Cardiac fibroblast (primary cell): ENCODE measurements at places on chromosomes 12 and 14.
A peak's percentile ranks its signal among the peaks of the same experiment; 100 is the strongest.

DNA sequence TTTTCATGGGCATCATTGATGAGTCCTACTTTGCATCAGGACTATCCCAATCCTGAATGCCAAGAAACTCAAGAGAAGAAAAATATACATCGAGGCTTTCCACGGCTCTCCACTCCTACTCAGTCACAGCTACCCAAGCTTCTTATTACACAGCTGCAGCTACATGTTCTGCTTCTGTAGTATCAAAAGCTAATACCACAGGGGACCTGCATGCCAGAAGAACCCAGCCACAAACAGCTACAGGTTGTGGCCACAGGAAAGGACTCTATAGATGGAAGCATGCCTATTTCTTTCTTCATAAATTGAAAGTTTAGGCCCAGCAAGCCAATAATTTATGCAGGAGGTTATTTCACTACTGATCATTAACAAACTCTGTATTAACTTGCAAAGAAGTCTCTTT, 209.7 kb upstream of the EGLN3 start:
- no peak for DNase-seq

DNA sequence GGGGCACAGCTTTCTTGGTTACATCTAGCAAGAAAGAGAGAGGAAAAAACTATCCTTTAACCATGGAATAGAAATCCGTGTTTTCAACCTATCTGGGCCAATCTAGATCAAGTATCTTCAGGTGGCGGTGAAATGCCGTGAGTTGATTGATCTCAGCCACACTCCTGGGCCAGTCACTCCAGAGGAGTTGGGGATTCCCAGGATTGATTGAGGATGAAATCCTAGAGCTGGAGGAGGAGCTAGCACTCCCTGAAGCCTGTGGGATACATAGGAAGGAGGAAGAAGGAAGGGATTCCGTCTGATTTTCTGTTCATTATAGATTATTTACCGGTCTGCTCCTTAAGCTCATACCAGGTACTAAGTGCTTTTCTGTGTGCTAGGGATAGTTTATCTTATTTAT, 106.3 kb upstream of the ARID2 start:
- no peak for DNase-seq

GRCh38 chr12:32107359-32108267, 966 bp downstream of the BICD1 start:
- peak; percentile 57 for DNase-seq

DNA sequence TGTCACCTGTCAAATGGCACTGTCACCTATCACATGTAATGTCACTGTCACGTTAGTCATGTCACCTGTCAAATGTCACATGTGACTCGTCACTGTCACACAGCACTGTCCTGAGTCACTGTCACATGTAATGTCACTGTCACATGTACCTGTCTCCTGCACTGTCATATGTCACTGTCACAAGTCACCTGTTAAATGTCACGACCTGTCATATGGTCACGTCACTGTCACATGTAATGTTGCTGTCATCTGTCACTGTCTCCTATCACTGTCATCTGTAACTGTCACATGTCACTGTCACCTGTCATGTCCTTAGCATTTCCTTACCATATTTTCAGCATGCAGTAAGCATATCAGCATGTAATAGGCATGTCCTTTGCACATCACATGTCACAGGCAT, 27.1 kb upstream of the TESC start:
- no peak for DNase-seq

GRCh38 chr12:43112101-43112920, 439.7 kb downstream of the ADAMTS20 start:
- no peak for DNase-seq

DNA sequence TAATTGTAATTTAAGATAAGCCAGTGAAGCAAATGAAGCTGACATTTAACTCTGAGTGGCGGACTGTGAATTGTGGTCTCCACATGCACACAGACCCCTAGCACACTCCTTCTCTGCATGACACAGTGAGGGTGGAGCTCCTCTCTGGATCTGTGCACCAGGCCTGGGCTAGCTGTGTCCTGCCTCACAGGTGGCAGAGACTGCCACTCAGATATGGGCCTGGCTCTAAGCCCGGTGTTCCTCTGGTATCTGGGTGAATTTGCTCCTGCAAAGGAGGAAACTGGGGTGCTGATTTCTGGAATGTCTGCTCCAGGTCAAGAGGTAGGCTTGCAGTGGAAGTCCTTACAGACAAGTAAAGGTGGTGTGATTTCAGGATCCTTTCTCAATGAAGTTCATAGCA, 282.4 kb downstream of the FOXN3 start:
- no peak for DNase-seq

DNA sequence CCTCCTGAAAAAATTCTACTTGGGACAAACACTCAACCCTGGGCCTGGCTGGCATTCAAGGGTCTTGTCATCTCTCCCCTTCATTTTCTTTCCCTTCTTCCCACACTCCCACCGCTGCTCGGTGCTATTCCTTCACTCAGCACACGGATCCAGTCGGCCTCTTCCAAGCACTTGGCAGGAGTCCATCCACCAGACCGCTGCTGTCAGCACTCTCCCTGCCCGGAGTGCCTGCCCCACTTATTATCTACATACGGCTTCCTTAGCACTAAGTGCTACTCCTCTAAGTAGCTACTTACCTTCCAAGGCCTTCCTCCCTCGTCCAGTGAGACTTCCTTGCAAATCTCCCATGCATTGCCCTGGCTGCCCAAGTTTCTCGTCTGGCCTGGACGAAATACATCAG, 29.8 kb downstream of the CALM1 start:
- DNase-seq: peak; percentile 86
